Left renal cortex interstitium (tissue), 4 donors: ENCODE measurements at places on chromosomes 6 and 20.
A peak's percentile ranks its signal among the peaks of the same experiment; 100 is the strongest.

DNA sequence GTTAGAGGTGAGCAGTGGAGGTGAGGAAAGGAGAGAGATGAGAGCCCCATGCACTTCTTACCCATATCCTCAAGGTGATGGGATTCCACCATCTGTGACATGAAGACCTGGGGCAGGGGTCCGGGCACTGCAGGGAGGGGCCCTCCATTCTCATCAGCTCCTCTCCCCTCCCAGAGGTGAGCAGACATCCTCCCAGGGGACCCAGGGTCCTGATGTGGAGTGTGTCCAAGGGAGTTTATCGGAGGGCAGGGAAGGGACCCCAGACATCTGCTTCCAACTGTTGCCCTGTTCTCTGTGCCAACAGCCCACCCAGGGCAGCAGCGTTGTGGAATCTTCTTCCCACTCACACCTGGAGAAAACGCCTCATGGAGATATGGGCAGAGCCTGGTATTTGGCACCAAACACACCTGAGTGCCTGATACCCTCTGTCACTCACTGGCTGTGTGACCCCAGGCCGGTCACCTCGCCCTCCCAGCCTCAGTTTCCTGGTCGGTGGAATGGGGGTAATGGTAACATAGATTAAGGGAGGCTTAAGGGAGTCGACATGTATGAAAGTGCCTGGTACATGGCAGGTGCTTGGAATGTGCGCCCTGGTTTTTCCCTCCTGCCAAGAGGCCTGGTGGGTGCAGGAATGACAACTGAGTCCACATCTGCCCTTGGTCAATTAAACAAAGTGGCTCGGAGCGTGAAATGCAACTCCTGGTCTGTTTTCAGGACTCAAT is 227.9 kb downstream of the PREX1 start:
- DNase-seq, result no peak

- no peak for DNase-seq
Measured at GRCh38 chr20:46022411-46023147, 6.4 kb upstream of the SLC12A5 start.

DNA sequence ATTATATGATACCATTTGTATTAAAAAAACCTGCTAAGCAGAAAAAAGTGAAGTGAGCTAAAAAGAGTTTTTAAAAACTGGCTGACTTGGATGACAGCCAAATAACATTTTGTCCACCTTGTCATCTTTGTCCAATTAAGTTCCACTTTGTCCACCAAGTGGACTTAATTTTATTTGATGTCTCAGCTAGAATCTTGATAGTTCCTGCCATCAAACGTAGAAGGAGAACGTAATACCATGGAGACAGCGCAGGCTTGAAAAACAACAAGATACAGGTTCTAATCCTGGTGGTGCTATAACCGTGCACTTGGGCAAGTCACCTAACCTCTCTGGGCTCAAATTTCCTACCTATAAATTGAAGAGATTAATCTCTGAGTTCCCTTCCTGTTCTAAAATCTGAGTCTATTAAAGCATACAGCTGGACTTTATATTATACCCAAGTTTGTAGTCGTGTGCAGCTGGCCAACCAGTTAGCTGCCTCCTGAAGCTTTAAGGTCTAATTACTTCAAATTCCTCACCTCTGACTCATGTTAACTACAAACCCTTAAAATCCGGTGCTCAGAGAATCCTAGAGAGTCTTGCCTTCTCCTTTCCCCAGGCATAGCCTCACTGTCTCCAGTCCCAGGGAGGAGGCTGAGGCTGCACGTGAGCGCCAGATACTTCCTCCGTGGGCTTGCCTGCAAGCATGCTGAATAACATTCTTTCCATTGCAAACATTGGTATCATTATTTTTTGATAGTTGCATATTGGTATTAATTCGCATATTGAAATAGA is 16.8 kb downstream of the TMEM244 start:
- DNase-seq, result no peak

DNA sequence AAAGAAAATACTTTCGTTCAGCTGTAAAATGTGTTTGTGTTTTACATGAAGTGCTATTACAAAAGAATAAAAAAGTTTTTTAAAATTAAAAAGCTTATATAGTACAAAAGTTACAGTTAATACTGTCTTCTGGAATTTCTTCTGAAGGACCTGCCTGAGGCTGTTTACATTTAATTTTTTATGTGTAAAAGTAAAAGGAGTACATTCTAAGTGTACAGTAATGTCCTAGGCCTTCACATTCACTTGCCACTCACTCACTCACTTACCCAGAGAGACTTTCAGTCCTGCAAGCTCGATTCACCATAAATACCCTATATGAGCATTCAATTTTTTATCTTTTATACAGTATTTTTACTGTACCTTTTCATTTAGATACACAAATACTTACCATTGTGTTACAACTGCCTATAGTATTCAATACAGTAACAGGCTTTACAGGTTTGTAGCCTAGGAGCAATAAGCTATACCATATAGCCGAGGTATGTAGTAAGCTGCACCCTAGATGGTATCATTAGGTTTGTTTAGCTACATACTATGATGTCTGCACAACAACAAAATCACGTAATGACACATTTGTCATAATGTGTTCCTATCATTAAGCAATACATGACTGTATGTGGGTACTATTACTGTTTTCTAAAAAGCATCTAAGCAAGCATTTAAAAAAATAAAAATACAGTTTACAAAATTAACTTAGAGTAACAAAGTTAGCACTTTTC is 33.0 kb downstream of the RNF146 start:
- DNase-seq, result no peak

DNA sequence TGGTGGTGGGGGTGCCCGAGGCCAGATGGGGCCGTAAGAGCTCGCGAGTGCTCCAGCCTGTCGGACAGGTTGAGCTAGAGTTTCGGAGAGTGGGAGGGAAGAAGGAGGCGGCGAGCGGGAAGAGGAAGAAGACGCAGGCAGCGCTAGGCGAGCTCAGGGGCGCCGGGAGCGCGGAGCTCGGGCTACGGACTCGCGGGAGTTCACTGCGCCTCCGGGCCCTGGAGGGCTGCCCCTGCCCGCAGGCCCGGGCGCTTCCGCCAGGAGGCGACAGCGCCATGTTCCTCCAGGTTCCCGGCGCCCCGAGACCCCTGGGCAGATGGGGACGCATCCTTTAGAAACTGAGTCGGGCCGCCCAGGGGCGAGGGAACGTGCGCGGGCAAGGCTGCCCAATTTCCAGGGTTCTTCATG is 984 bp downstream of the TFAP2C start:
- DNase-seq, result no peak

DNA sequence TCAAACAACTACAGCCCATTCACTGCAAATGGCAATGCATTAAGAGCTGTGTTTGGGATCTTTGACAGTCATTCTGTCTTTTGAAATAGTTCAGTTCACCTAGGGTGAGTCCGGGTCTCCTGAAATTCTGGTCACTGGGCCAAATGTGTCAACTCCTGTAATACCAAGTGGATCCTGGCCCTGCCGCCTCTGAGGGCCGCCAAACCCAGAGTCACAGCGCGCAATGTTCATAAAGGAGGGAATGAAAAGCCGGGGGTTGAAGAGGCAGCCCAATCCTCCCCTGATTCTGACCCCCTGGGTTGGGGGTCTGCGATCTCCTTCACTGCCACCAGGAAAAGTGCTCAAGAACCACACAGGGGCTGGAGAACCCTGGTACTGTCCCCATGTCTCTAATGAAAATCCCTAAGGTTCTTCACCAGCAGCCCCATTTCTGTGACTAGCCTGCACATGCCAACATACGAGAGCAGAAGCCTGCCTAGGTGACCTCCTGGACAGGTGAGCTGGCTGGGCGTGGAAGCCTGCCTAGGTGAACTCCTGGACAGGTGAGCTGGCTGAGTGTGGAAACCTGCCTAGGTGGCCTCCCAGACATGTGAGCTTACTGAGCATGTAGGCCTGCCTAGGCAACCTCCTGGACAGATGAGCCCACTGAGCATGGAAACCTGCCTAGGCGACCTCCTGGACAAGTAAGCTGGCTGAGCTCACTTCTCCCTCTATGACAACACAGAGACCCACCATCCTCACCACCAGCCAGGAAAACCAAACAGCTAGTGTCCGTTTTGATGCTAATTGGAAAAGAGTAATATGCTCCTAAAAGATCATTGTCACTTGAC is 16.1 kb upstream of the APMAP start:
- no peak for DNase-seq

DNA sequence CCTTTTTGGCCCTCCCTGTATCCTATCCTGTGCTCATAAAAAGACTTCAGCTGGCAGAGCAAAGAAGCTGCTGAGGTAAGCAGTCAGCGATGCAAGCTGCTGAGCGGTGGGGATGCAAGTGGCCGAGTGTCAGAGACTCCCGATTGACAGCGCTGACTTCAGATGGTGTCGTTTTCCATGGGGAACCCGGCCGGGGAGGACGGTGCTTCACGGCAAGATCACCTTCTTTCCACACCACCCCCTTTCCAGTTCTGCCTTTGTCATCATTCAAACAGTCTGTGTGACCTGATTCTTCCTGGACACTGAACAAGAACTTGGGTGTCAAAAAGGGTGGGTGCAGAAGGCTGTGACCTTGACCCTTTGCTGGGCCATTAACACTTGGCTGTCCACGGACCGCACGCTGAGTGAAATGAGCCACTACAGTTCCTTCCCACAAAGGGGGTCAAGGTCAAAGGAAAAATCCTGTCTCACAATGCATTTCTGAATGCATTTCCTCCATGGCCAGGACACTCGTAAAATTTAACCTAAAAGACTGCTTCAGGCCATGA is 52.9 kb upstream of the UNC93A start:
- DNase-seq, result no peak

GRCh38 chr20:2519115-2519809 is 10.5 kb upstream of the ZNF343 start:
- no peak for DNase-seq

DNA sequence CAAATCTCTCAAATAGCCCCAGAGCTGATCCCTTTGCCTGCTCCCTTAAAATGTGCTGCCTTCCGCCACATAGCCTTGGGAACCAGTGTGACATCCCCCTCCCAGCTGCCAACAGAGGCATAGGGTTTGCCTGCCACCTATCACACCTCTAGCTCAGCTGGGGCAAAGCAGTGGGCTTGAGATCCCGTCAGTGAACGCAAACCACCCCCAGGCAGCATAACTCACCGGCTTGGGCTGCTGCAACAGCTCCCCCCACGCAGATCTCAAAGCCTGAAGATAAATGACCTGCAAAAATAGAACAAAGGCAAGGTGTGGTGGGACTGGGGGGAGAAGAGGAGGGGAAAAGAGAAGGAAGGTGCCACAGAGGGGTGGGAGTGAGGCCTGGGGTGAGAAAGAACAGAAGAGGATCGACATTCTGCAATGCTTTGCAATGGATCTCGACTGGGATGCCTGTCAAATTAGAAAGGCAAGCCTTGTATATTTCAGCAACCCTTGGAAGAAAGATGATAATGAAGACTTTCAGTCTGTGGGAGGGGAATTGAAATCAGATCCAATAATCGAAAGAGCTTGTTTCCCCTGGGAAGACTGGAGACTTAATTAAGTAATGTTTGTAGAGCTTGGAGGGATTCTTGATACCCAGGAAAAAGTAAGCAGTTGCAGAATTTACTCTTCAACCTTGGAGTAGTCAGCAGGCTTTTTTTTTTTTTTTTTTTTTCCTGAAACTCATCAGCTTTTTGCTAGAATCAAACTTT is 1.3 kb downstream of the PDYN start:
- DNase-seq, result no peak

DNA sequence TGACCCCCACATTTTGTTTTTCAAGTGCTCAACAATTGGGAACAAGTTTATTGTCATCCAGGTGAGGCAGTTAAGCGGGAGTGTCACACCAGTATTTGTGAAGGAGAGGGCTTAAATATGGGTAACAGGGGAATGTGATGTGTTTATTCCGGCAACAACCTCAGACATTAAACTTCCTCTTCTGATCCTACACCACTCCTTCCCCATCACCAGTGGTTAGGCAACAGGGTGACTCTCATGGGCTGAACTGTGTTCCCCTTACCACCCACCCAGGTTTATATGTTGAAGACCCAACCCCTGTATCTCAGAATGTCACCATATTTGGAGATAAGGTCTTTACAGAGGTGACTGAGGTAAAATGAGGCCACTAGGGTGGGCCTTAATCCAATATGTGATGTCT is 52.1 kb upstream of the RNF182 start:
- no peak for DNase-seq

GRCh38 chr6:80523531-80523997 is 417.1 kb downstream of the BCKDHB start:
- peak; percentile 23 for DNase-seq

DNA sequence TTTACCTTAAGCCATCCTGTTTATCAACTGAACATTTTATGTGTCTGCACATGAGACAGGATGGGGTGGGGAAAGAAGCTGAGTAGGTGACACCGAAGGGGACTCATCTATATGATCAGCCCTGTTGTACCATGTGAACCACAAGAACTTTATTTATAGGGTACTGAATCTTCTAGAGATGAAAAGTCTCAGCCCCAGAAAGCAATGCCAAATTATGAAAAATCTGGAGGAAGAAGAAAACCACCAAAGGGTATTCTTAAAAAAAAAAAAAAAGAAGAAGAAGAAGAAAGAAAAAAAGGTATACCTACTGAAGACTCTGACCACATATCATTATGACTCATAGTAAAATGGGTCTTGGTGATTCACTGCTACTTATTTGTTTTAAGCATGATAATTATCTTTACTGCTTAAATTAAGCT is 39.8 kb upstream of the HBS1L start:
- no peak for DNase-seq

DNA sequence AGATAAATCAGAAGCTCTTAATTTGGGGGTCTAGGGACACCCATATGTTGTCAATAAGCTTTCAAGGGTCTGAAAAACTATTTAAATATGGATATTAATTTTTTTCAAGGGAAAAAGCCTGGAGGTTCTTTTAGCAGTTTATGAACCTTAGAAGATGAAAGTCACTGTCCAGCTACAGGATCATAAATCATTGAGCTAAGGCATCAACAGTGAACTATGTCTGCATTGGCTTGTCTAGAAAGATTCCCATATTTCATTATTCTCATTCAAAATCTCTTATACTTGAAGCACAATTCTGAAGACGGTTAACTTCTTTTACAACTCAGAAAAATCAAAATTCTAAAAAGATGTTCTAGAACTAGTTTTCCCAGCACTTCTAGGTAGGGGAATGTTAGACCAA is 34.9 kb upstream of the SNX9 start:
- DNase-seq, result no peak

DNA sequence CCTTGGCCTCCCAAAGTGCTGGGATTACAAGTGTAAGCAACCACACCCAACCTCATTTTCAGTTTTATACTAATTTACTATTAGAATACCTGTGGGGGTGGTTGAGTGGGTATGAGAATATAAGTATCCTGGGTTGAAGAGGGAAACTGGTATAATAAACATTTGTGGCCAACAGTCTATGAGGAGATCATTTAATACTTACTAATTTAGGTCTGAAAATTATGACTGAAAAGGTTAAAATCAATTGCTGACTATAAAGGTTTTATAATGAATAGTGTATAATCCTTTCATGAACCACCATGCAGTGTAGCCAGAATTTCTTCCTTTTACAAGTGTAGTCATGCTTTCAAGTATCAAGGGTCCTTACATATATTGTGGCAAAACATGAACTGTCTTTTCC is 11.1 kb downstream of the ASF1A start:
- no peak for DNase-seq
